ENCODE measurements at places on chromosomes 12 and 14. TPM values are rescaled to one million over a fixed set of nuclear protein-coding genes. Genes with fewer than 3 reads are reported as not detected.

Gene TBX3
- 1.8 TPM for total RNA-seq

Gene SRGAP1
- 6.9 TPM for total RNA-seq

Gene CLEC2A
- not detected for total RNA-seq

Gene SERPINA1
- not detected for total RNA-seq

Gene KLRC4
- not detected for total RNA-seq

Gene P3H3
- total RNA-seq, result 58.1 TPM

Gene TSPAN19
- not detected for total RNA-seq

Gene ARL1
- total RNA-seq, result 70.8 TPM

Gene GALNT9
- total RNA-seq, result 0.33 TPM

Gene GNB3
- total RNA-seq, result 2.9 TPM

Gene LIN7A
- total RNA-seq, result 0.19 TPM

Gene CMA1
- not detected for total RNA-seq

Gene EFS
- total RNA-seq, result not detected

Gene PRB2
- total RNA-seq, result not detected

Gene TXNDC16
- 3.0 TPM for total RNA-seq

Gene C3AR1
- 0.65 TPM for total RNA-seq

Gene RPGRIP1
- total RNA-seq, result not detected

Gene ANAPC7
- total RNA-seq, result 35.9 TPM

Gene AMN
- 0.10 TPM for total RNA-seq

Gene CLEC4D
- not detected for total RNA-seq

Gene LRR1
- 18.0 TPM for total RNA-seq

Gene PLEKHG3
- total RNA-seq, result 3.6 TPM

Gene MDGA2
- total RNA-seq, result not detected

Gene SLIRP
- total RNA-seq, result 178 TPM

Gene SDS
- not detected for total RNA-seq

Gene KRT74
- not detected for total RNA-seq
